ENCODE measurements at places on chromosomes 3 and 15.

GRCh38 chr15:29138260-29138659 lies 131.4 kb downstream of the NSMCE3 start:
- no peak for DNase-seq

- DNase-seq: no peak
These were observed 98.9 kb downstream of the RPLP1 start for GRCh38 chr15:69551391-69552056.

DNA sequence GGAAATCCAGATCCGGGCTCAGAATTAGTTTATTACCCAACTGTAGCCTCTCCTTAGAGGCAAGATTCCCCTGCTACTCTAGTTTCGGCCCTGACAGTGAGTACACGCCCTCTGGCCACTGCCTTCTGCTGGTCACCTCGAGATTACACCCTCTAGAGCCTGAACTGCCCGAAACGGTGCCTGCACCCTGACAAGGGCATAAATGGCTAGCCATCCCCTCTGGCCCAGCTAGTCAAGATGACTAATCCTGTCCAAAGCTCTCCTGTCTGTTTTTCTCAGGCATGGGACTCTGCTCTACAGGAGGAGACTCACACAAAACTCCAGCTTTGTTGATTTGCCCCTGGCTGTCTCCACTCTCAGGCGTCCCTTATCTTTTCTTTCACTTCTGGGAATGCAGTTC lies 150.5 kb upstream of the UBE2E2 start:
- peak; percentile 20 for DNase-seq

GRCh38 chr3:43540624-43541023 lies 81.2 kb downstream of the ANO10 start:
- DNase-seq: peak; percentile 70

DNA sequence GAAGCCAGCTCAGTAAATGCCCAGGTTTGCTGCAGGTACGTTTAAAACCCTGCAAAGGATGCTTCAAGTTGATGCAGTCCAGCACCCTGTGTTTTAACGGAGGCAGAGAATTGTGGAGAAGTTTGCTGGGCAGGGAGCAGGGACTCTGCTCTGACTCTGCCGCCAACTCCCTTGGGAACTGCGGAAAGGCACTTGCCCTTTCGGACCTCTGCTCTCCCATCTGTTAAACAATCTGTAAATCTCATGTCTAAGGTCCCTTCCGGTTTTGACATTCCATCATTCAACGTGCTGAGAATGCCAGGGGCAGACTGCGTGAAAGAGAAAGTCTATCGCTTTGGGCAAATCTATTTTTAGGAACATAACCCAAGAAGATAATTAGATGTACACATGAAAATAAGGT lies 184.5 kb downstream of the OPA1 start:
- no peak for DNase-seq

DNA sequence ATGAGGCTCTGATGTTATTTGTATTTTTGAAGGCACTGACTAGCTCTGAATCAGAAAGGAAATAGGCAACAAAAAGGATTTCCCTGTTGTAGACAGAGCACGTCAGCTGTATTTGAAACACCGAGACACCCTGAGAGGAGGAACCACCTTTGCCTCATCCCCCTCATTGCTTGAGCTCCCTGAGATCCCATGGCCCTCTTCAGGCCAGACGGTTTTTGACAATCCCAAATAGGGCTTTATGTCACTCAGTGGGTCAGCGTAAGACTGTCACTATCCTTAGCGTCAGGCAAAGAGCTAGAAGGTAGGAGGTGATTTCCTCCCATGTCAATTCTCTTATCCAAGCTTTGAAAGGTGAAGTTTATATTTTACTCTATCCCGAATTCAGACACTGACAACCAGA lies 254.3 kb downstream of the ZNF621 start:
- no peak for DNase-seq

GRCh38 chr15:47362118-47362905 lies 355.0 kb upstream of the SEMA6D start:
- DNase-seq: no peak

GRCh38 chr15:101014921-101015841 lies 96.0 kb downstream of the LRRK1 start:
- DNase-seq: peak; percentile 73

GRCh38 chr15:92843326-92843725 lies 56.8 kb upstream of the CHD2 start:
- DNase-seq: no peak

DNA sequence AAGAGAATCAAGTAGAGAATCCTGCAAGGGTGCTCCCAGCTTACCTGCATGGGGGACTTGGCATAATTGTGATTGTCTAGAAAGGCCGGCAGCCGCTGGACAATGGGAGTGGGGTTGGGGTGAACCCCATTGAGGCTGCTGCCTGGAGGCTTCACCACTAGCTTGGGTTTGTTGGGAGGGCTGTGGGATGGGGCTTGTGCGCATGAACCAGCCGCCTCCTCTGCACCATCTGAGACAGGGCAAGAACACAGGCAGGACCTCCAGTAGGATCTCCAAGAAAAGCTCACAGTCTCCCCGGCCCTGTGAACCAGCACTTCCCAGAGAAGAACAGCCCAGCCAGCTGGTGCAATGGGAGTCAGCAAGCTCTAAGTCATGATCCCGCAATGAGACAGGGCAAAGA lies 39.8 kb downstream of the SEMA3G start:
- no peak for DNase-seq

- no peak for DNase-seq
These were observed 46.2 kb downstream of the CCDC12 start for GRCh38 chr3:46930166-46930944.

DNA sequence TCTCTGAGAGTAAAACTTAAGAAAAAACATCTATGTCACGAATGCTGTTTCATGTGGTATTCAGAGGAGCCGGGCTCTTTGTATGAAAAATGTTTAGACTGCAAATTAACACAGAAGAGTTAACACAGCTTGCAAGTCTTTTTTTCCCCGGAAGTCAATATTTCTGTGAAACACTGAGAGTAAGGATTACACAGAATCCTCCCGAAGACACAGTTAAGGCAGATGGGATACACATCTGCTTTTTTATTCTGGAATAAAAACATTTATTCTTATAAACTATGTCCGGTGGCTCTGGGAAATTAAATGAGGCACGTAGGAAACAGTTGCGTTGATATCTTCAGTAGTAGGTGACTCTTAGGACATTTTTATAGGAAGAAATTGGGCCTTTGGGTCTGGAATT lies 180.6 kb downstream of the PTPRG start:
- no peak for DNase-seq

GRCh38 chr15:88833731-88834100 lies 30.5 kb downstream of the ACAN start:
- no peak for DNase-seq

GRCh38 chr3:188421151-188421821 lies 267.3 kb downstream of the LPP start:
- peak; percentile 93 for DNase-seq

DNA sequence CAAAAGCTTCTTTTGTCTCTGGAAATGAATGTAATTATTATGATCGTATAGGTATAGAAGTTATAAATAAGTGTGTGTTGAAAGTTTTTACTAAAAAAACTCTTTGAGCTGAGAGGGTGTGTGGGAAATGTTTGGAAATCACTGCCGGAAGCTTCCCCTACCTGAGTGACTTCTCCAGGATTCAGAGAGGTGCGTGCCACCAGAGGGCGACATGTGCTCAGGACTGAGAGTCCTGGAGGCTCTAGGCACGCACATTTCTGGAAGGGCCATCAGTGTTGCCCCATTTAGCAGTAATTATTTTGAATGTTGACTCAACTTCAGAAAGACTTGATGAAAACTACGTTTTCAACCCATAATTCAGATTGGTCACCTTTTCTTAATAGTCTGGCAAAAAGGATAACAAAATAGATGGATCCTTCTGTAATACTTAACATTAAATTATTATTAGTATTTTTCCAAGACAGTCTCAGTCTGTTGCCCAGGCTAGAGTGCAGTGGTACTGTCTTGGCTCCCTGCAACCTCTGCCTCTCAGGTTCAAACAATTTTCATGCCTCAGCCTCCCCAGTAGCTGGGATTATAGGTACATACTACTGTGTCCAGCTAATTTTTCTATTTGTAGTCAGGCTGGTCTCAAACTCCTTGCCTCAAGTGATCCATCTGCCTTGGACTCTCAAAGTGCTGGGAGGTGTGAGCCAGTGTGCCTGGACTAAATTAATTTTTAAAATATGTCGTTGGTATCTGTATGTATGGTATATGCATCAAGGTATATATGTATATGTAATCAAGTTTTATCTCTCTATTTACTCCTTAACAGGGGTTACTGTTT lies 34.5 kb downstream of the GPR171 start:
- peak; percentile 83 for DNase-seq

DNA sequence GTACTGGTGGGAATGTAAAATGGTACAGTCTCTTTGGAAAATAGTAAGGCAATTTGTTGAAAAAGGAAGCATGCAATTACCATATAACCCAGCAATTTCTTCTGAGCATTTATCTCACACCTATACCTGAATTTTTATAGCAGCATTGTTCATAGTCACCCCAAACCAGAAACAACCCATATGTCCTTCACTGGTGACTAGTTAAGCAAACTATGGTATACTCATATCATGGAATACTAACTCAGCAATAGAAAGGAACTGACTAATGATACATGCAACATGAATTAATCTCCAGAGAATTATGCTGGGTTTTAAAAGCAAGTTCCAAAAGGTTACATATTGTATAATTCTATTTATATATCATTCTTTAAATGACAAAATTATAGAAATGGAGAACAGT lies 60.2 kb downstream of the TRAT1 start:
- no peak for DNase-seq

DNA sequence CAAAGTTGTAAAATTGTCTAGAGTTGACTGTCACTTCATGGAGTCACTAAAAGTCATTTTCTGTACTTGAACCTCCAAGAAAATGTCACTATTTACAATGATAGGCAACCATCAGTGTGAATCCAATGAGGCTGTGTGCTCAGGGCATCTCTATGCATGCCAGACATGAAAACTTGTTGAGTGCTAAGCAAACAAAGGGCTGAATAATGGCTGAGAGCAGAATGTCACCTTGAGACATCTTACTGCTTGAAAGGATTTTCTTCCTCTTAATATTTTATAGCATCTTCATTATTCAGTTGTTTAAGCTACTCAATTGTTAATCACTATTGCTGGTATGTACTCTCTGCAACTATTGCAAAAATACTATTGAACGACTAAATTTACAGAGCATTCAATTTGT lies 184.7 kb downstream of the PLCH1 start:
- no peak for DNase-seq

DNA sequence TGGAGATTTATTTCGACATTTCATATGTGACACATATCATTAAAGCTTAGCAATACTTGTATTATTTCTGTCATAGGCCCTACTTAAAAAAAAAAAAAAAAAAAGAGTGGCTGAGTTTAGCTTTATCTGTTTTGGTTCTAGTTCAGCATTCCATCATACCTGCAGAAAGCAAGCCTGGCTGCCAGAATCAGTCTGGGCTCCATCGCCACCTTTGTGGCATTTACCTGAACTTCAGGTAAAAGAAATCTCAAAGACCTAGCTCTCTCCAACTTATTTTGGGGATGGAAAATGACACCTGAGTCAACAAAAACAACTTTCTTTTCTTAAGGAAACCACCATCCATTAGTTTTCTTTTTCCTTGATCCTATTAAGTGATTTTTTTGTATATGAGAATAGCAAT lies 82.1 kb downstream of the NEK10 start:
- DNase-seq: no peak

- peak; percentile 48 for DNase-seq
These were observed 100.9 kb downstream of the PGPEP1L start for GRCh38 chr15:98906712-98907083.

DNA sequence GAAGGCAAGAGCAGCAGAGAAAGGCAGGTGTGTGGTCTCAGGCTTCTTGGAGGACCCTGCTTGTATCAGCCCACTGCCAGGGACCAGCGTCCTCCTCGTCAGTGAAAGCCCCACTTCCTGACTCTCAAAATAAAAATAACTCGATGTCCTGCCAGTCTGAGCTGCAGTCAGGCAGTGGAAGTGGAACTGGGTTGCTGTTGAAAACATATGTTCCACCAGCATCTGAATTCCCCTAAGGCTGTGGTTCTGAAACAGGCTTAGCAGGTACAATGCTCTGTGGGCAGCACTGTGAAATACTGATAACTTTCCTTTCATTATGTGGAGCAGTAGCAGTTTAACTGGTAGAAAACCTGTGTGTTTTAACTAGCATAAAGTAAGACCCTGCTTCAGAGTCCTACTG lies 121.6 kb upstream of the EIF1B start:
- no peak for DNase-seq

GRCh38 chr15:55743729-55744655 lies 1.0 kb upstream of the PRTG start:
- DNase-seq: no peak

DNA sequence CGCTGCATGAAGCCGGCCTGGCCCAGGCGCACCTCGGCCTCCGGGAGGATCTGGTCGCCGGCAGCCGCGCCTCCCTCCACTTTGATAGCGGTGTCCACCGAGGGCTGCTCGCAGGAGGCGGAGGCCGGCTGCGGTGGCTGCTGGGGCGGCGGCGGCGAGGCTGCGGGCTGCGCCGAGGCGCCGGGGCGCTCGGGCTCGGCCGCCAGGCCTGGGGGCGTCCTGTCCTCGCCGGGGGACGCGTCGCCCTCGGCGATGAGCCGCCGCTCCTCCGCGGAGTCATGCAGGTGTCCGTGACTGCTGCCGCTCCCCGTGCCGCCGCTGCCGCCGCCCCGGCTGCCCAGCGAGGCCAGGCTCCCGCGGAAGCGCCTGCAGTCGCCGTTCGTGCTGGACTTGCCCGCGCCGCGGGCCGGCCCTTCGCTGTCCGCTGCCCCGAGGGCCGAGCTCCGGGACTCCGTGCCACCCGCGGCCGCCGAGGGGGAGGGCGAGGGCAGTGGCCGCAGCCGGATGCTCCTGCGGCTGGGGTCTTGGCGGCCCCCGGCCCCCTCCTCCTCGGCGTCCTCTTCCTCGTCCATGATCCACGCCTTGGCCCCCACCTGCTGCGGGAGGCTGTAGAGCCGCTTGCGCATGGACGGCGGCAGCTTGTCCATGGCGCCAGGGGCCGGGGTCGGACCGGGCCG lies 996 bp downstream of the HCN4 start:
- peak; percentile 31 for DNase-seq

- DNase-seq: no peak
These were observed 38.0 kb downstream of the CBLB start for GRCh38 chr3:105830836-105831235.

- peak; percentile 79 for DNase-seq
These were observed 207.2 kb downstream of the EPHA3 start for GRCh38 chr3:89314454-89315098.

DNA sequence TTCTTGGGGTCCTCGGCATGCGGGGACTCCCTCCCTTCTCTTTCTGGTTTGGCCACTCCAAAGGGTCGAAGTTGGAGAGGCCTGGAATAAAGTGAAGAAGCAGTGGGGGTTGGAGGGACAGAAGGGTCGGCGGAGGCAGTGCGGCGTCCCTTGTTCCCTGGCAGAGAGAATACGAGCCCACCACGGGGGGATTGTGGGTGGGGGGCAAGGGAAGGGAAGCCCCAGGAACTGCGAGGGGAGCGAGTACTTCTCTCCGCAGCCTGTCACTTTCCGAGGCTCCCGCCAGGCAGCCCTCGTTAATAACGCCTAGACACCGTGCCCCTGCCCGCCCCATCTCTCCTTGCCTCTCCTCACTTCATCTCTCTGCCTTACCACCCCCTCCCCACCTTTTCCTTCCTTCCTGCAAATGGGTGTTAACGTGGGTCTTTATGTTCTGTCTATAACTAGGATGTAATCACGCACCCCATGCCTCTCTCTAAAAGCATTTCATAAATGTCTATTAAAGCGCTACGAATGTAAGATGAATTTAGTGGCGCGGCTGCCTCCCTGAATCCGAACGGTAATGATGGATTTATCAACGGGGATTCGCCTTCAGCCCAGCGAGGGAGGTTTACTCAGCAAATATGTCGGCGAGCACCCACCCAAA lies 13.7 kb downstream of the NR2F2 start:
- no peak for DNase-seq

GRCh38 chr15:83537606-83538005 lies 90.5 kb downstream of the SH3GL3 start:
- DNase-seq: no peak

Data from GM23248 (cell line).